ENCODE measurements at places on chromosomes 5 and 9.

- no peak for DNase-seq
These were observed 621 bp downstream of the SEC16A start for GRCh38 chr9:136482046-136482792.

DNA sequence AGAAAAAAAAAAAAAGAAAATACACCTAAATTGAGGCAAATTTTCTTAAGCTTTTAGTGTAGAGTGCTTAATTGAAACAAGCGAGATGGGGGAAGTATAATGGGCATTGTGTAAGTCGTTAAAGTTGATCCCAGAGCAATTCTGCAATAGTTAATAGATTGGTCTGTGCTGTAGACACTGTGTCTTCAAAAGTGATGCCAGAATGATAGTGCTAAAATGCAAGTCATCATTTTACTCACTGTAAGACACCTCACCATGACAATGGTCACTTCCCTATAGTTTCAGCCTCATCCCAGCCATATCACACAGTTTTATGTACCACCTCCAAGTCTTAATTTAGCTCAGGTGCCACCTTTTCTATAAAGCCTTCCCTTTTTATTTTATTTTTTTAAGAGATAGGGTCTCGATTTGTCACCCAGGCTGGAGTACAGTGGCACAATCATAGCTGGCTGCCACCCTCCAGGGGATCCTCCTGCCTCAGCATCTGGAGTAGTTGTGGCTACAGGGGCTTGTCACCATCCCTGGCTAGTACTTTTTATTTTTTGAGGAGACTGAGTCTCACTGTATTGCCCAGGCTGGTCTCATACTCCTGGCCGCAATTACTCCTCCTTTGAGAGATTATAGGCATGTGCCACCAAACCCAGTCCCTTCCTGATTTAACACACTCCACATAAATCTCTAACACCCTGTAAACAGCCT lies 6.2 kb downstream of the COX7C start:
- no peak for DNase-seq

DNA sequence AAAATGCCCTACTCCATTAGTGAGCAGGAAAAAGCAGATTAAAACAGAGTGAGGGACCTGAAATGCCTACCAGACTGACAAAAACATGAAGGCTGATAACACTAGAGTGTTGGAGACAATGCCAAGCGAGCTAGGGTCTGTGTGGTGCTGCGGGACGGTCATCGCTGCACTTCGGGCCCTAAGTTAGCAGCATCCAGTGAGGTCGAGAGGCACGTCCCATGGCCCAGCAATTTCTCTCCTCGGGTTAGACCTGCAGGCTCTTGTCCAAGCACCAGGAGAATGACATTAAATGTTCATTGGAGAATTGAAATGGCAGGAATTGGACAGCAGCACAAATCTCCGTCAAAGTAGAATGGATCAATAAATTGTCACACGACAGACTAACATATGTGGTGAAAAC lies 5.3 kb upstream of the CACNA1B start:
- DNase-seq: no peak

- DNase-seq: no peak
These were observed 48.5 kb downstream of the PLGRKT start for GRCh38 chr9:5389109-5389732.

DNA sequence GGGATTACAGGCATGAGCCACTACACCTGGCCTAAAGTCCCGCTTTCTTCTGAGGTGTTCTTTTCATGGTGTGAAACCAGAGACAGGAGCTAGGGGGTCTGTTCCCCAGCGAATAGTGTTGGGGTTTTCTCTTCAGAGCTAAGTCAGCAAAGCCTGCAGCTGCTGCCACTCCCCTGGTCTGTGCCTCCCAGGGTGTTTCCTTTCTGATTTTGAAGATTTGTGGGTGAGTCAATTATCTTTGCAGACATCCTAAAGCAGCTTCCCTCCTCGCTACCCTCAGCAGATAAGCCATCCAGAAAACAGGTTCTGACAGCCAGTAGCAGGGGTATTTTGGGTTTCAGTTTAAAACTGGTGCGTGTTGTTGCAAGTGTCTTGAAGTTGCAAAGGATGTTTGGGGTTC lies 72.0 kb upstream of the IQGAP2 start:
- DNase-seq: no peak

DNA sequence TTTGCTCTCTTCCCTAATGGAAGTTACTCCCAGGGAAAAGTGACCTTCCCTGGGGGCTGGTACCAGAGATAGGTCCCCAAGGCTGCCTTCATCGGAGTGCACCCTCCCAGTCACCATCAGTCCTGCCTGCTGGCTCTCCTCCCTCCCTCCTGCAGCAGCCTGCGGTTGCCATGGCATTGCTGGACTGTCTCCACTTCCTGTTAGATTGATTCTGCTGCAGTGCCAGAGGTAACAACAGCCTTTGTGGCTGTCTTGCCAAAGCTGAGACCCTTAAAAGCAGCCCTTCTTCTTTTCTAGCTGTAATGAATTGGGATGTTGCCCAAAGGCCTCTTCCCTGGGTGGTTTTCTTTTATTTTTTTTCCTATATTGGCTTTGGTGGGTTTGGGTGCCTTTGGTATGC lies 78.1 kb upstream of the PRLR start:
- DNase-seq: peak; percentile 52

GRCh38 chr9:106745457-106745856 lies 117.5 kb upstream of the ZNF462 start:
- no peak for DNase-seq

DNA sequence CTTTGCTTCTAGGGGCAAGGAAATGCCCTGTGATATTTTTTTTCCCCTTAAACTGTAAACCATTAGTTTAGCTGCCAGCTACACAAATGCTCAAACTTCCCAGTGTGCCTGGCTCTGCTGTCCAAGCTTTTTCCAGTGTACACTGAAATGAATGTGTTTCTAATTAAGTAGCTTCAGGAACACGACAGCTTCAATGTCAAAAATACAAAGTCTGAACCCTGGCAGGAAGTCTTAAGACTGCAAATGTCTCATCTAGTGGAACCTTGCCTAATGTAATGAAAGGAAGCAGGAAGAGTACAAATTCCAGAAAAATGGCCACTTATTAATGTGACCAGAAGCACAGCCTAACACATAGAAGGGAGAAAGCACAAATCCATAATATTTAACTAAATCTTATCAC lies 255.2 kb downstream of the CRB2 start:
- DNase-seq: no peak

GRCh38 chr5:58156361-58156760 lies 303.5 kb downstream of the PLK2 start:
- DNase-seq: no peak

- DNase-seq: no peak
These were observed 68.8 kb downstream of the ITGA1 start for GRCh38 chr5:52856564-52856963.

GRCh38 chr5:180027459-180028089 lies 44.0 kb downstream of the RNF130 start:
- DNase-seq: no peak

DNA sequence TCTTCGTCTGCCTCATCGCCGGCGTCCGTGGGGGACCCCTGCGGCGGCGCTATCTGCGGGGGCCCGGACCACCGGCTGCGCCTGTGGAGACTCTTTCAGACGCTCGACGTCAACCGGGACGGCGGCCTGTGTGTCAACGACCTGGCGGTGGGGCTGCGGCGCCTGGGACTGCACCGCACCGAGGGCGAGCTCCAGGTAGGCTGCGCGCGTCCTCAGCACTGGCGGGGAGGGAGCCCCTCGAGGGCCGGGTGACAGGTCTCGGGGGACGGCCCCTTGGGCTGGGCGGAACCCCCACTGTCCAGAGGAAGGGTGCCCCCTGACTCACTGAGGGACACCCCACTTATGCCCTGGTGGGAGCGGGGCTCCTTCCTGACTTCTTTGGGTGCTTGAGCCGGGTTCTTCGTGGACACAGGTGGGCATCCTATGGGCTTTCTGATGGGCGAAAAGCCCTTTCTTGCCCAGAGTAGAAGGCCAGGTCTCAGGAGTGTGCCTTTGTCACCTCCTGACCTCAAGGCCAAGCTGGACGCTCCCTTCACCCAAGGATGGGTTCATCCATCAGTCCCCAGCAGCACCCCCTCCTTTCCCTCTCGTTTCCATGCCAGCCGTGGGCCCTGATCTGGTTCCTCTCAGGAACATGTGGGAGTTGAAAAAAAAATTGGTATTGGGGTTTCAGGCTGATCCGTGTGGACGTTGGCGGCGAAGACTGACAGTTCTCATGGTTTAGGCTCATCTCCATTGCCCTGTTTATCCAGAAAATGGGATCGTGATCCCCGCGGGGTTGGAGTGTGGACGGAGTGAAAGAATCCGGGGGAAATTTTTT lies 564 bp downstream of the SLC25A25 start:
- no peak for DNase-seq

GRCh38 chr5:24226479-24226878 lies 418.3 kb downstream of the CDH10 start:
- DNase-seq: no peak

GRCh38 chr9:132978112-132978450 lies 413 bp upstream of the GFI1B start:
- DNase-seq: no peak

GRCh38 chr5:53481159-53481886 lies 894 bp downstream of the FST start:
- DNase-seq: no peak

DNA sequence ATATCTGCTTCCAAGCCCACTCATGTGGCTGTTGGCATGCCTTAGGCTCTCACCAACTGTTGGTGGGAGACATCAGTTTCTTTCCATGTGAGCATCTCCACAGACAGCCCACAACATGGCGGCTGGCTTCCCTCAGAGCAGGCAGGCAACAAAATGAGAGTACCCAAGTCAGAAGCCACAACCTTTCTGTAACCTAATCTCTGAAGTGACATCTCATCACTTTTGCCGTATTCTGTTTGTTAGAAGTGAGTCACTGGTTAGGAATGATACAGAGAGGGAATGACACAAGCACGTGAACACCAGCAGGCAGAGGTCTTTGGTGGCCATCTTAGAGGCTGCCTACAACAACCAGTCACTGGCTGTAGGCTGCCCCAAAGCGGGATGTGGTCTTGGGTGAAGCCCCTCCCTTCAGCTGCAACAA lies 88.6 kb upstream of the RASGRF2 start:
- no peak for DNase-seq

DNA sequence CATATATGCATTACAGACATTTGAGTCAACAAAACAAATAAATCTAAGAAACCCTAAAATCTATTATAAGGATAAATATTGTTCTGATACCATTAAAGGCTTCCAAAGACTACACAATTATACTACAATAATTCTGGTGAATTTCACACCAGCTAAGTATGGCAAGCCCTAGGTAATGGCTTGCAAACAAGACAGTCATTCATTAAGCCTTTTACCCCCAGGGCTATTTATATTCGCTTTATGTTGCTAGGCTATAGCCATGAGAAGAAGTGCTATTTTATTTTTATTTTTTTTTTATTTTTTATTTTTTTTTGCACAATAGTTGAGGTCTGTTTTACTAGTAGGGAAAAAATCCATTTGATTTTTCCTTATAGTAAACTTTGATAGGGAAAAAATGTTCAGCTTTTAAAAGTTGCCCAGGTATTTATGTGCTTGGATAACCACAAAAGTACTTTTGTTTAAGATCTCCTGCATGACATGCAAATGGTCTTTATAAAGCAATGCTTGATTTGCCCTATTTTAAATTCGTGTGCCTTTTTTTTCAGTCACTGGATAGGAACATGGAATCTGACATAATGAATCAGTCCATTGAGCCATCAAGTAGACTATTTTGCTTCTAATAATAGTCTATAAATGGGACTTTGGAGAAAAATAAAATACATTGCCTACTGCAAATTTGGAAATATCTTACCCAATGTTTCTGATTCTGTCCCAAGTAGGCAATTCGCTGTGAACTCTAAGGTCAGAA lies 946.3 kb upstream of the COX7C start:
- DNase-seq: no peak

GRCh38 chr9:99433555-99433954 lies 211.5 kb downstream of the SEC61B start:
- DNase-seq: peak; percentile 75

- no peak for DNase-seq
These were observed 52.4 kb downstream of the FBXW11 start for GRCh38 chr5:171953860-171954701.

- DNase-seq: no peak
These were observed 6.9 kb downstream of the MRPS27 start for GRCh38 chr5:72313141-72313540.

DNA sequence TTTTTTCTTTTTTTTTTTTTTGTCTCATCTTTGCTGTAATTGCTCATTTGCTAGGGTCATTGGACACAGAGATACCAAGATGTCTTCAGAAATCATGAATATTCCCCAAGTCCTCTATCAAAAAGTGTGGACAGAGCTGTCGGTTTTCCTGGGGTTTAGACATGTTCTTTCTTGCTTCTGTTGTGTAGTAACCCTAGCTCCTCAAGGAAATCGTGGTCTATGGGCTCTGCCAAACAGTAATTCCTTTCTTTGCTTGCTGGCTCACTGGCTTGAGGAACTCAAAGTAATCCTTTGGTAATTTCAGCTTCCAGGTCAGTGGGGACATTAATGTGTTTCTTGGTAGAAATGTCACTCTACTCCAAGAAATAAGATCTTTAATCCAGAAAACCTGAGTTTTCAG lies 101.7 kb downstream of the TMC1 start:
- DNase-seq: no peak

- DNase-seq: no peak
These were observed 242.8 kb downstream of the PRR16 start for GRCh38 chr5:120706877-120707276.

- no peak for DNase-seq
These were observed 478.3 kb upstream of the ADAMTS16 start for GRCh38 chr5:4661836-4662235.

GRCh38 chr5:10319202-10319851 lies 11.6 kb upstream of the CMBL start:
- no peak for DNase-seq

- DNase-seq: no peak
These were observed 16.0 kb upstream of the SLC25A51 start for GRCh38 chr9:37919956-37920335.

DNA sequence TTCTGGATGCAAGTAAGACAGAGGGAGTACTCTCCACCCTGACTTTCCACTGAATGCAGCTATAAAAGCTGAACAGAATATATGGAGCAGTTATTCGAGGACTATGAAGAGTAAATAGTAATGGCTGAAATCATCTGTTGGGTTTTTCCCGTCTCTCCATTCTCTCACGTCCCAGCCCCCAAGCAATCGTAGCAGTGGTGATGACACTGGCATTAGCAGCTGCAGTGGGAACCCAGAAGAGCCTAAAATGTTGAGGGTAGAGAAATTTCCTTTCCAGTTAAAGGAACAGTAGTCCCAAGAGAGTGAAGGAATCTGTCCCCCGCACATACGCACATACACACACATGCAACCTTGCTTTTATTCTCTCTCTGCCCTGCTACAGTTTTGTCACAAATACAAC lies 33.2 kb downstream of the MED27 start:
- no peak for DNase-seq

DNA sequence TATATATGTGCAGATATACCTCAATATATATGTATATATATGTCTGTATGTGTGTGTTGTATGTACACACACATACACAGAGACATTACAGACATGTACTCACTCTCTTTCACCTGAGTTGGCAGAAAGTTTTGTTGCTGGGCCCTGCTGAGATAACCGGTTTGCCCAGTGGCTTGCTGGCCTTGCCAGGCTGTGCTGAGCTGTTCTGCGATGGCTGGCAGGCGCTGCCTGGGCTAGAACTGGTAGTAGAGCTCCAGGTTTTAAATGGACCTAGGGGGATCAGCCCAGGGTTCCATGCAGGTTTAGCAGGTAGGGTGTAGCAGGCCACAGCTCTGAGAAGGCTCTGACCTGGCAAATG lies 394.3 kb downstream of the GADD45G start:
- DNase-seq: no peak

Data from endodermal cell (in vitro differentiated cells).